ENCODE measurements at places on chromosomes 3 and 15. TPM values are rescaled to one million over a fixed set of nuclear protein-coding genes. Genes with fewer than 3 reads are reported as not detected.

SLC2A2 gene
- not detected for total RNA-seq

IQCF6 gene
- not detected for total RNA-seq

GLDN gene
- total RNA-seq: not detected

CPLX3 gene
- total RNA-seq: not detected

DNA sequence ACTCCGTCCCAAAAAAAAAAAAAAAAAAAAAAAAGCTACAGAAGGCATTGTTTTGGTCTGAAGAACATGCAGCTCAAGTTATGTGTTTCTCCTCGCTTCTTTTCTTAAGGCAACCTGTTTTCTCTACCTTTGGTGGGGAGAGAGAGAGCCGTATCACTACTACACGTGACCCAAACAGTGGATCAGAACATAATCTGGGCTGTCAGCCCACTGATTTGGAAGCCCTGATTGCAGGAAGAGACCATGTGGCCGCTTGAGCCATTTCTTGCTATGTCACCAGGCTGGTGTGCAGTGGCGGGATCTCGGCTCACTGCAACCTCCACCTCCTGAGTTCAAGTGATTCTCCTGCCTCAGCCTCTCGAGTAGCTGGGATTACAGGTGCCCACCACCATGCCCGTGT is 69.8 kb downstream of the ABTB1 start:
- DNase-seq: no peak

- no peak for DNase-seq
Observed at GRCh38 chr3:188745031-188745430, 426.7 kb upstream of the TPRG1 start.

DNA sequence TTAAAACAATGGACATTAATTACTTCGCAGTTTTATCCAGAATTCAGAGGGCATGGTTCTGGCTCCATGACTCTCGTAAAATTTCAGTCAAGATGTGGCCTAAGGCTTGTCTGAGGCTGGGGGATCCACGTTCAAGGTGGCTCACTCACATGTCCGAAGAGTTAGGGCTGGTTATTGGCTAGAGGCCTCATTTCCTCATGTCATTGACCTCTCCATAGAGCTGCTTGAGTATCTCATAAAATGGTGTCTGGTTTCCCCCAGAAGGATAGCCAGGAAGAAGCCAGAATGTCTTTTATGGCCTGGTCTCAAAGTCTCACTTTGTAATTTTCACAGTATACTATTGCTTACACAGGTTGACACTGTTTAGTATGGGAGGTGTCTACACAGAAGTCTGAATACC is 67.3 kb upstream of the DCBLD2 start:
- DNase-seq: no peak

- no peak for DNase-seq
Observed at GRCh38 chr3:61526308-61526707, 35.1 kb upstream of the PTPRG start.

DNA sequence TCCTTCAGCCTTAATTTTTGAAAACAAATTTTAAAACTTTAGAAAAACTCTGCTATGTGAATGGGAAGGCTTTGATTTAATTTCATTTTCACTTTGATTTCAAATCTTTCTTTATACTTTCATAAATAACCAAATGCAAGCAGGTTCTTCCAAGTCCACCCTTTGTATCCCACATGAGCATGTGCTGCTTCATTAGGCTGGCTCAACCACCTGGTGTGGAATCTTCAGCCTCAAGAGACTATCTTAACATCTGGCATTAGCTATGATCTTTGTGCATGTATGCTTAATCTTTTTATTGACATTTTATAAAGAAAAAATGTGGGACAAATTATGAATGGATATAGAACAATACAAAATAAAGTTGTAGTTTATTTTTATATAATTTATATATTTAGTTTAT is 81.8 kb upstream of the MLF1 start:
- DNase-seq: no peak

SCN5A gene
- 13.1 TPM for total RNA-seq

- DNase-seq: no peak
Observed at GRCh38 chr15:40511093-40511471, 40.3 kb downstream of the CHST14 start.
